ENCODE measurements at places on chromosomes 13 and 19. TPM values are rescaled to one million over a fixed set of nuclear protein-coding genes. Genes with fewer than 3 reads are reported as not detected.

The PSG6 gene
- not detected for total RNA-seq

GRCh38 chr13:97921176-97921816 lies 32.2 kb upstream of the IPO5 start:
- DNase-seq = peak; percentile 53

DNA sequence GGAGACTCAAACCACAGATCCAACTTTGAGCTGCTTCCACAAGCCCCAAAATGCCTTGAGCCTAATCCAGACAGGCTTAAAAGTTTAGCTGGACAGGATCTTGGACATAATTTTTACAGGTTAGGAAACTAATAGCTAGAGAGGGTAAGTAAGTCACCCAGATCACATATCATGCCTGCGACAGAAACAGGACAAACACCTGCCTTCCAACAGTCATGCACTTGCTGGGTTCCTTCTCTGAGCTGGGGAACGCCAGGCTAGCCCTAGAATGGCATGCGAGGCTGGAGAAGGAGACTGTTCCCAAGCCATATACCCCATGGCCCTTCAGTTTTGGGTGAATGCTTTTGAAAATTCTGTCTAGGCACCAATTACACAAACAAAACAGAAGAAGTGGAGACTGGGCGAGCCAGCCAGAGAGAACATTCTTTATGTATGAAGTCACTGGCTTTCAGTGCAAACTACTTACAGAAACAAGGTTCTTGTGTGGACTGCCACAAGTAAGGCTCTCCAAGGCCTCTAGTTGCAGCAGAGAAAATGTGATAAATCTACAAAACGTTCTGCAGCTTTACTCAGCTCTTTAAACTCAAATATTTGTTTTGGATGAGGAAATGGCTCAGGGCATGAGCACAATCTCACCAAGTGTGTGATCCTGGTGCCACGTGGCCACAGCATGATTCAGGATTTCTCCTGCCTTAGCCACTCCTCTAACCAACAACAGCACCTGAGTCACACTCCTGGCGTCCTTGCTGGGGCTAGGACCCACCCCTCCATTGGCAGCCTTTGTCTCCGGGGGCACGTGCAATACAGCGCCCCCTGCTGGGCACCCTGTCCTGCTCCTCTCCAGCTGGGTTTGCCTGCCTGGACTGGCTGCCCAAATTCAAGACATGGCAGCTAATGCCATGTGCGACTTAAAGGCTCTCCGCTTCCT lies 73.4 kb upstream of the UBL3 start:
- peak; percentile 99 for DNase-seq

The GGACT gene
- 9.1 TPM for total RNA-seq

The RASGRP4 gene
- total RNA-seq = not detected

The C13orf46 gene
- total RNA-seq = 0.27 TPM

- DNase-seq = no peak
Observed at GRCh38 chr13:82036602-82037001, 1695.7 kb upstream of the SPRY2 start.

DNA sequence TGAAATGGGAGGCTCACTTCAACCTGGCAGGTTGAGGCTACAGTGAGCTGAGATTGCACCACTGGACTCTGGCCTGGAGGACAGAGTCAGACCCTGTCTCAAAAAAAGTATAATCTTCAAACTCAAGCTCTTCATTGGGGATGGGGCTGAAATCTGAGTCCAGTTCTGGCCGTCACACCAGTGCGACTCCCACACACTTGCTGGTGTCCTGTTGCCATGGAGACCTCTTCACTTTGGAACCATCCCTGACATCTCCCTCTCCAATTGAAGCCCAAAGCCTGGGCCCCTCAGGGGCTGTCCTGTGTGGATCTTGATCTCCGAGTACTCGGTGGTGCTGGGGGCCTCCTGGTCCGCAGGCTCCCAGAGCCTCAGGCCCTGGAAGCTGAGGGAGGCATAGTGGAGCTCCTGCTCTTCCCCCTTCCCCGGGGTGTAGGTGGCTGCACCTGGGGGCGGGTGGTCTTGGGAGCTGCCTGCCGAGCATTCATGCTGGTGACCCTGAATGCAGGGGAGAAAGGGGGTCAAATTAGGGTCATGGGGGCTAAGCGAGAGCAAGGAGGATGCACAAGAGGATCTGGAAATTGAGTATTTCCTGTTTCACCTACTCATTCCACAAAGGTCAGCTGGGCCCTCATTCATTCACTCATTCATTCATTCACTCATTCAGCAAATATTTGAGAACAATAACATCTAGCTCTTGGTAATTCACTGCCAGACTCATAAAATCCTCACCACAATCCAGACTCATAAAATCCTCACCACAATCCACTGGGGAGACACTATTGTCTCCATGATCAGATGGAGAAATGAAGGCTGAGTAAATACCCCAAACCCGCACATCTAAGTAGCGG lies 11.0 kb downstream of the SIGLEC11 start:
- no peak for DNase-seq

GRCh38 chr19:51460164-51460992 lies 2.1 kb upstream of the SIGLEC8 start:
- peak; percentile 15 for DNase-seq

The RNU6-9 gene
- total RNA-seq = not detected

GRCh38 chr13:97710797-97711196 lies 242.7 kb upstream of the IPO5 start:
- no peak for DNase-seq

GRCh38 chr19:55255618-55256423 lies 3.0 kb downstream of the PPP6R1 start:
- DNase-seq = peak; percentile 5

The KLK6 gene
- total RNA-seq = not detected

The ELSPBP1 gene
- total RNA-seq = not detected

- DNase-seq = no peak
Observed at GRCh38 chr19:371501-372168, 27.0 kb upstream of the MIER2 start.

- no peak for DNase-seq
Observed at GRCh38 chr19:11194656-11195558, 2.4 kb downstream of the KANK2 start.

DNA sequence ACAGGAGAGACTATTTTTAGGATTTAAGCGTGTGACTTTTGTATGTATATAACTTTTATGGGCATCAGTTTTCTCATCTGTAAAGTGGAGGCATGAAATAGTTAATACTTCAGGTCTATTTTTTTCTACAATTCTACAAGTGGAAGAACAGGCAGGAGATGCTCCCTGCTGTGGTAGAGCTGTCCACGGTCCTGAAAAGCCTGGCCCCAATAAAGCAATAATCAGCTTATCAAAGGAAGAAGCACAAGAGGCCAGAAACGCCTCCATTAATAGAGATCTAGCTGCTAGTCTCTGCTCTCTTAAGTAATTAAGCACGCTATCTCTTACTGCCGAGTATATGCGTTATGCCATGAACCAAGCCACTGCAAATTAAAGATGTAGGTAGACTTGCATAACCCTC lies 28.0 kb upstream of the WASF3 start:
- DNase-seq = peak; percentile 76

The GAPDHS gene
- not detected for total RNA-seq

The ZNF738 gene
- total RNA-seq = 2.9 TPM

DNA sequence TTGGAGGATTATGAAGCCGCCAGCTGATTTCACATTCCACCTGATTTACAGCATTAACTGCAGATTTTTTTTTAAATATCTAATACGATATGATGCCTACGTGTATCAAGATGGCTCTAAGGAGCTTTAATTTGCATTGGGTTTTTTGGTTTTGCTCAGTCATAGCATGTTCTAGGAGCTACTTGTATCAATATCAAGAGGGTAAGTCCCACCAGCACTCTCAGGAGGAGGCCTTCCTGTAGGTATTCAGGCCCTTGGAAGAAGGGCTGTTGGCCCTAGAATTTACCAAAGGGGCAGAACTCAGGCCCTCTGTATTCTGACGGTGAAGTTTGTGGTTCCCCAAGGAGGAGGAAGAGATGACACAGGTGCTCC lies 97.2 kb upstream of the IPO5 start:
- DNase-seq = no peak

The JAK3 gene
- total RNA-seq = 2.7 TPM

The CDC37 gene
- total RNA-seq = 151 TPM

The ZNF667 gene
- 8.9 TPM for total RNA-seq

DNA sequence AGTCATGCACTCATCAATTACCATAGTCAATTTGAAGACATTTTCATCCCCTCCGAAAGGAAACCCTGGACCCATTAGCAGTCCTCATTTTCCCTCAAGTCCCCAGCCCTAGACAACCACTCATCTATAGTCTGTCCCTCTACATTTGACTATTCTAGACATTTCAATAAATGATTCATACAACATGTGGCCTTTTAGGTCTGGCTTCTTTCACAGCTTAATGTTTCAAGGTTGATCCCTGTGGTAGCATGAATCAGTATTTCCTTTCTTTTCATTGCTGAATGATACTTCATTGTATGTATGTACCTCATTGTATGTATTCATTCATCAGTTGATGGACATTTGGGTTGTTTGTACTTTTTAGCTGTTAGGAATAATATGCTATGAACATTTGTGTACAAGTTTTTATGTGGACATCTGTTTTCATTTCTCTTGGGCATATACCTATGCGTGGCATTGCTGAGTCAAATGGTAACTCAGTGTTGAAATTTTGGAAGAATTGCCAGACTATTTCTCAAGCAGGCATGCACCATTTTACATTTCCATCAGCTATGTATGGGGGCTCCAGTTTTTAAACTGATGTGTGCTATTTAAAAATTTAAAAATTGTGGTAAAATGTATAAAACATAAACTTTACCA lies 18.4 kb downstream of the SPATA13 start:
- DNase-seq = peak; percentile 46

DNA sequence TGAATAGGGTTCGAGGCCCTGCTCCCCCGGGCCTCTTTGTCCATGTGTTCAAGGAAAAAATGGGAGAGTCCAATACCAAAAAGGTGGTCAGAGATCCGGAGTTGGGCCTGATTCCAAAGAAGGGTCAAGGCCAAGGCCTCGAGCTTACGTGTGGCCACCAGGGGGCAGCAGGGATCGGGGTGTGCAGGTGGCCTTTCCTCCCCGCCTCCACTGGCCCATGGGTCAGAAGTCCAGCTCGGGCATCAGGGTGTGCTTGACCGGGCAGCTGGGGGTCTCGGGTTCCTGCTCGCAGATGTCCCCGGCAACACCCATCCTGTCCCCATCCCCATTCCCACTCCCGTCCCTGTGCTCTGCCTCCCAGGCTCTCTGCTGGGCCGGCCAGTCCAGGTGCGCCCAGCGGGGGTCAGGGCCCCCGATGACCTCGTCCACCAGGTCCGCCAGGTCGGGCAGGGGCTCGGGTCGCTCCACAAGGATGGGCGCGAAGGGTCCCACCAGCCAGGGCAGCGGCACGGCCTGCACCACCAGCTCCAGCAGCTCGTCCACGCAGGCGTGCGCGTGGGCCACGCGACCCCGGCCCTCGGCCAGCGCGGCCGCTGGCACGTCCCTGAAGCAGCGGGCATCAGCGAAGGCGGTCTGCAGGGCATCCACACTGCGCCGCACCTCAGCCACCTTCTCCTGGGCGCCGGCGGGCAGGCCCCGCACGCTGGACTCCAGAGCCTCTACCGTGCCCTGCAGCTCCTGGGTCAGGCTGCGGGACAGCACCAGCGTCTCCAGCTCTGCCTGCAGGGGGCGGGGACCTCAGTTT lies 5.2 kb upstream of the PLIN4 start:
- DNase-seq = peak; percentile 34

The NLRP5 gene
- not detected for total RNA-seq
